Cortex of kidney (tissue), 1 donor: ENCODE measurements at places on chromosomes 7 and 10.

- no peak for DNase-seq
Observed at GRCh38 chr10:13414855-13415254, 66.8 kb upstream of the SEPHS1 start.

GRCh38 chr10:21831986-21832820, 171.3 kb downstream of the DNAJC1 start:
- DNase-seq = no peak

DNA sequence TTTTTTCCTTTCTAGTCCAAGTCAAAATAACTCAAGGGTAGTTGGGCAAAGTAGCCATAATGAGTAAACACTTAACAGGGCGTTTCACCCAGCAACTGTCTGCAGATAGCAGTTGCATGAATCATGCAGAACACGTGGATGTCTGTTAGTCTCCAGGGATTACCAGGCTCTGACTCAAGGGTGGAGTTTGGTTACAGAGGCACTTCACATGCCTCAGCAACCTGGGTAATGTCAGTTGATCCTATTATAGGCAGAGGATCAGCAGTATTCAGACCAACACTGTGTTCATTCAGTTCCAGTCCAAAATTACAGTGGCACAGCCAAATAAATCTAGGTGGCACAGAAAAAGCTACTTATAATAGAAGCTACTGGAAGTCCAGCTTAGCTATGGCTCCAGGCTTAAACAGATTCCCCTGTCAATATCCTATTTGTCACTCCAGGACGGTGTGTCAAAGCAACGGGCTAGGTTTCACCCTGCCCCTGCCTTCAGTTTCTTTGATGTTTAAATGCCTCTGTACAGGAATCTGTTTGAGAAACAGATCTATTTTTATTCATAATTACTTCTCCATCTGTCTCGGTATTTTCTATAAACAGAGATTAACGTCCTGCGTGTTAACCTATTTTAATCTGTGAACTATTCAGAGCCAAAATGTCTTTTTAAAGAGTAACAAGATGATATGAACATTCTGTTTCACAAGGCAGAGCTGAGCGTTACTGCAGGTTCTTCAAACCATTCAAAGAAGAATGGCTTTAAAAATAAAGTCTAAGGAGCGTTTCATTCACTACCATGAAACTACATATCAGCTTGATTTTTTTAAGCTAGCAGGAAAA, 162.6 kb upstream of the AKR1E2 start:
- no peak for DNase-seq

DNA sequence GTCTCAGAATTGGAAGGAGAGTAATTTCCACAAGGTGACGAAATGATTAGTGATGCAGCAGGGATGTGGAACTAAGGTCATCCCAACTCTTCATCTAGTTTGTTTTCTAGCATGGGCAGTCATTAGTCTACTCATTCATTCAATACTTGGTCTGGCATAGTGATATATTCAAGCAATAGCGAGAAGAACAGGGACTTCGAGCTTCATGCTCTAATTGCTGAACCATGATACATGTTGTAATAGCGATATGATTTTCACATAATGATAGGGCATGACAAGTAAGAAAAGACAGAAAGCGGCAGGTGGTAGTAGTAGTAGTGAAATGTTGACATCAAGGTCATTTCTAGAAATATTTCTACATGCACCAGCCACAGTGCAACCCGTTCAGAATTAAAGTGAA, 652.1 kb downstream of the PHTF2 start:
- no peak for DNase-seq

GRCh38 chr7:155234950-155235789, 62.5 kb upstream of the INSIG1 start:
- no peak for DNase-seq
